ENCODE measurements at places on chromosomes 5 and 9.

GRCh38 chr9:115891929-115892328 is 261.7 kb upstream of the PAPPA start:
- no peak for DNase-seq

GRCh38 chr9:107158321-107158720 is 124.8 kb upstream of the RAD23B start:
- no peak for DNase-seq

- no peak for DNase-seq
Observed at GRCh38 chr9:27413511-27414219, 110.4 kb upstream of the IFNK start.

GRCh38 chr5:178690208-178690607 is 40.3 kb downstream of the ZNF354A start:
- DNase-seq = no peak

GRCh38 chr9:135962696-135963307 is 1.6 kb upstream of the UBAC1 start:
- no peak for DNase-seq

DNA sequence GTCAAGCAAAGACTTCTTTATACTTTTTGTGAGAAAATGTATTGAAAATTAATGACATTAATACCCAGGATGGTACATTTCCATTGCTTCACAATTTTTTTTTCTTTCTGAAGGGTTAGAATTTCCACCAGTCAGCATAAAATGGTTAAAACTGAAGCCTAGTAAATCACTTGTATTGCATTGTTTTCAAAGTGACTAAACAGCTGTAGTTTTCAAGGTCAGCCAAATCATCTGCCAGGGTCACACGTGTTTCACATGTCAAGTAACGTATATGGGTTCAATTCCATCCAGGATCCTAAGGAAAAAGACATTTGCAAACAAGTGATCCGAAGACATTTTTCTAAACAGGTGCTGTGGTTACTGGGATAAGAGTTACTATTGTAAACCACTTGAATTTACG is 574.2 kb downstream of the RAB3C start:
- DNase-seq = no peak

GRCh38 chr5:10545084-10545483 is 18.8 kb upstream of the ANKRD33B start:
- no peak for DNase-seq

GRCh38 chr5:109935833-109936490 is 246.2 kb downstream of the MAN2A1 start:
- no peak for DNase-seq

DNA sequence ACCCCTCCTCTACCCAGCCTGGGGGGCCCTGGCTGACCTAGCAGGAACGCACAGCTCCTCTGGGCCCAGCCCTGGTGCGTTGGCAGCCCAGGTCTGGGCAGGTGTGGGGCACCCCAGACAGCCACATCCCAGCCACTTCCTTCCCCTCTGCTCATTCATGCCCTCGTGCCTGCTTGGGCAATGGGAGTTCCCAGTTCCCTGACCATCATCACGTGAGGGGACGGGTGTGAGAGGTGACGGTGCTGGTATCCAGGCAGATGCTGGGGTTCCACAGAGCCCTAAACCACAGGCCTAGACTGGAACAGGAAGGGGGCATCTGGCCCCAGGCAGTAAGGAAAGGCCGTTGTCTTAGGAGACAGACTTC is 8.4 kb downstream of the RALGDS start:
- DNase-seq = no peak

DNA sequence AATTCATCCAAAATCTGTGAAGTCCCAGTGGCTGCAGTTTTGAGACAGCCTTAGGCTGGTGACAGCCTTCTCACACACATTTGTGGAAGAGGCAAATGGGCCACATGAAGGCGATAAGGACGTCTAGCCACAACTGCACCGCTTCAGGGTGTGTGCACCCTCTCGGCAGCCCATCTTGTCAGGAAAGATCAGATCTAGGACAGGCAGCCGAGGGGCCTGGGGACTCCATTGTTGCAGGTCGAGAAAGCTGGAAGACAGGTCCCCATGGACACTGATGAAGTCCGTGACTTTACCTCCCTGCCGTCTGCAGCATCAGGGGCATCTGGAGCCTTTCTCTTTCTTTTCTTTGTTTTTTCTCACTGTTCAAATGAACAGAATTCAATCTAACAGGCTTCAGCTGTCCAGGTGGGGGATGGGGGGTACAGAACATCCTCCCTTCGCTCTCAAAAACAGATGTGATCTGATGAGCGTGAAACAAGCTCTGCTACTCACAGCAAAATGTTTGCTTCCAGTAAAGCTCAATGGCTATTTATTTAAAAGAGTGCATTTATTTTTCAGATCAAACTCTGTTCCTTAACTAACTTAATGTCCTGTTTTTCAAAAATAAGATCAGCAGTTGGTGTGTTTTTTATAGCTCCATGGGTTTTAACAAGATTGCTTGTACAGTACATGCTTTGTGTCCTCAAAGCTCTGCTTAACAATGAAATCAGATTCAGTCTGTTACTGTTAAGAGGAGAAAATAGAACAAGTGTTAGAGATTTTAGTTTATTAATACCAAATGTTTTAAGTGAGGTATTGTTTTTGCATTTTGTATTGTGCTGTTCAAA is 111.8 kb upstream of the OTULINL start:
- DNase-seq = no peak

DNA sequence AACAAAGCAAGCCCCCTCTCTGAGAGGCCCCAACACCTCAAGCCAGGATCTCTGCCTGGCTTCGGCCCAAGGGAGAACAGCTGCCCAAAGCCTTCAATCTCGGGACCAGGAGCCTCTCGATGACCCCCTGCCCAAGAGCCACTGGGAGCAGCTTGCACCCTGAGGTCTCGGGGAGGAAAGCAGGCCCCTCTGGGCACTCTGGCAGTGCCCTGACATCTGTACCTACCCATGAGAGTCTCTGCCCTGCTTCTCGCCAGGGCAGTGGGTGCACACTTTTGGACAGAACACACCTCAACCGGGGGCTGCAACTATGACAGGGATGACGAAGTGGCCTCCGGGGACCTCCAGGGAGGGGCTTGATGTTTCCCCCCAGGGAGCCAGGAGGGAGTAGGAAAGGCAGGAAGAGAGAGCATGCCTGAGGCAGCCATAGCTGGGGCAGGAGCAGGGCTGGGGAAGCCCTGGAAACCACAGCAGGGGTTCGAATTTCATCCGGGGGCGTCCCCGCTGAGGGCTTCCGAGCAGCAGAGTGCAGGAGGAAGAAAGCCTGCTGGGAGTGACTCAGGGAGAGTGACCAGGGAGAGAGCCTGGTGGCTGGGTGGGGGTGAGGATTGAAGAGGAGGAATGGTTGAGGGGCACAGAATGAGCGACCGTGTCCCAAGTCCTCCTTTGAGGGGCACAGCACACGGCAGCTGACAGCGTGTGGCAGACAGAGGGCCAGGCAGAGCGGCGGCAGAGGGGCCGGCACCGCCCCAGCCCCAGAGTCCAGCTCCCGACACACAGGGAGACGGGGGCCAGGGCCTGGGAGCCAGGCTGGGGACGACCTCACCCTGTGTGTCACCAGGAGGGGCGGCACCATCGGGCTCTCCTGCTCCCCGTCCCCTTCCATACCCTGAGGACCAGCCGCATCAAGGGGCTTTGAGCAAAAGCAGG is 1.8 kb downstream of the LPCAT1 start:
- DNase-seq = no peak

DNA sequence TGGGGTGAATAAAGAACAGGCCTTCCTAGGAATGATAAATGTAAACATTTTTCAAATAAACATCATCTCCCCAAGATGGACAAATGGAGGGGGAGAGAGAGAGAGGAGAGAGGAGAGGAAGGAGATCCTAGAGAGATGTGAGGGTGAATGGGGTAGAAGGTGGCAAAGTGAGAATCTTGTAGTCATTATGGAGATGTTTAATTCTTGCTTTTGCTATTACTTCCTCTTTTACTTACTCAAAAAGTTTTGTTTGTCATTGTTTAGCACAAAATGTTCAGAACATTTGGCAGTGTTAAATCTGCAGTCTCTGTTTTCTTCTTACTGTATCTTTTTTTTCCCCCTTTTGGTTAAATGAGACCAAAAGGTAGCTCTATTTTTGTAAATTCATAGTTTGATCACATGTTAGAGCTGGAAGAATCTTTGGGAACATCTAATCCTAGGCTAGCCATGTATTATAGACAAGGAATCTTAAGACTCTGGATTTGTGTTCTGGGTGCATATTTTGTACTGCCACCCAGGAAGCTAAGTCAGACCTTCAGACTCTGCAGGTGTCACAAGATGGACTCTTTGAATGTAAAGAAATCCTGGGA is 266.1 kb downstream of the NTRK2 start:
- DNase-seq = no peak

- DNase-seq = no peak
Observed at GRCh38 chr9:137412431-137412830, 10.5 kb downstream of the EXD3 start.

DNA sequence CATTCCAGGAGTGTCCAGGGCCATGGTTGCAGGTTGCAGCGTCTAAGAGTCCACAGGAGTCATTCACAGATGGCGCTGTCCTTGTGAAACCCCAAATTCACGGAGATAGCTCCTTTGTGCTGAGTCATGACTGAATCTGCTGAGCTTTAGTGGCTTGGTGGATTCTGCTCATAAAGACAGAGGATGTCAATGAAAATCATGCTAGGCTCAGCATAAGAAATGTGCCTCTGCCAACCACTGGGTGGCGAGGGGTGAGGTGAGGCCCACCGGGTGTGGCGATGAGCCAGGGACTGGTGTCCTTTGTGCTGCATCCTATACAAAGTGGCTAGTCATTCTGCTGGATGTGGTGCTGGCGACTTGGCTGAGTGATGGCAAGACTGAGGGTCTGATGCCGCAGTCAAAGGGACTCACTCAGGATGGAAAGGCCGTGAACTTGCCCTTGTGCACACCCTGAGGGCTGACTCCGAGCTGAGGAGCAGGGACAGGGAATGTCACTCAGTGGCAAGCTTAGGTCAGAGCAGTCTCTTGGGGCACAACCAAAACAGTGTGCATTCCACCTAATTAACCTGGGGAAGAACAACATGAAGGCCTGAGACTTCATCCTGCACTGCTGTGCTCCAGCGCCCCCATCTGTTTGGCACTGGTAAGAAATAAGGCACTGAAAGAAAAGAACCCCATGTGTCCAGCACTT is 71.5 kb downstream of the DAP start:
- no peak for DNase-seq

DNA sequence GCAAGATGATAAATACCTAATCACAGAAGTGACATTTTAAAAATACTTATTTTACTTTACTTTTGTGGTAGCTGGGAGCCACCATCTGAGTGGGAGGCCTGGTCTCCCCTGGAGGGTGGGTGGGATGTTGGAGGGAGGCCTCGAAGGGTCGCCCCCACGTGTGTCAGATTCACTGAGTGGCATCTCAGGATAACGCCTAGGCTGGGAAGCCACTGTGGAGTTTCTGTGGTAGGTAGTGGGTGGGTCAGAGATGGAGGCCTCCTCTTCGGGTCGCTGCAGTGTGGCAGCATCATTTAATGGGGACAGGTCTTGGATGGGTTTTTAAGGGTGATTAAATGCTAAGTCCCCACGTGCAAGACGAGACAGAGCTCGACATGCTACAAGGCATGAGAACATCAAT is 1154.8 kb upstream of the CDH18 start:
- no peak for DNase-seq

GRCh38 chr9:130159915-130160670 is 12.1 kb upstream of the NCS1 start:
- peak; percentile 80 for DNase-seq

GRCh38 chr9:105172436-105172835 is 72.0 kb upstream of the SLC44A1 start:
- DNase-seq = no peak

- DNase-seq = no peak
Observed at GRCh38 chr5:178546675-178547033, 43.5 kb downstream of the COL23A1 start.

DNA sequence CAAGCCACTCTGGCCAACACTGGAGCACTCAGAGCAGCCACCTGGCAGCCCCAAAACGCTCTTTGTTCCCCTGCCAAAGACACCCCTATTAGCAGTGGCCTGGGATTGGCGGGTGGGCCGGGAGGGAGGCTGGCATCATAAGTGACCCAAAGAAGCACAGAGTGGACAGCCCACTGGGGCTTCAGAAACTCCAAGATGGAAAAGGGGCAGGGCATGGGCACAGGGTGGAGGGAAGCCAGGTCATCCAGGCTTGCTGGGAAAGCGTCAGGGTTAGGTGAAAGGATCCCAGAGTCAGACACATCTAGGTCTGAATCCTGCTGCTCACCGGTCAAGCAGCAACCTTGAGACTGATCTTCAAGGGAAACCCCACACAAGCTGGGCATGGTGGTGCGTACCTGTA is 14.8 kb downstream of the EEIG1 start:
- DNase-seq = no peak

DNA sequence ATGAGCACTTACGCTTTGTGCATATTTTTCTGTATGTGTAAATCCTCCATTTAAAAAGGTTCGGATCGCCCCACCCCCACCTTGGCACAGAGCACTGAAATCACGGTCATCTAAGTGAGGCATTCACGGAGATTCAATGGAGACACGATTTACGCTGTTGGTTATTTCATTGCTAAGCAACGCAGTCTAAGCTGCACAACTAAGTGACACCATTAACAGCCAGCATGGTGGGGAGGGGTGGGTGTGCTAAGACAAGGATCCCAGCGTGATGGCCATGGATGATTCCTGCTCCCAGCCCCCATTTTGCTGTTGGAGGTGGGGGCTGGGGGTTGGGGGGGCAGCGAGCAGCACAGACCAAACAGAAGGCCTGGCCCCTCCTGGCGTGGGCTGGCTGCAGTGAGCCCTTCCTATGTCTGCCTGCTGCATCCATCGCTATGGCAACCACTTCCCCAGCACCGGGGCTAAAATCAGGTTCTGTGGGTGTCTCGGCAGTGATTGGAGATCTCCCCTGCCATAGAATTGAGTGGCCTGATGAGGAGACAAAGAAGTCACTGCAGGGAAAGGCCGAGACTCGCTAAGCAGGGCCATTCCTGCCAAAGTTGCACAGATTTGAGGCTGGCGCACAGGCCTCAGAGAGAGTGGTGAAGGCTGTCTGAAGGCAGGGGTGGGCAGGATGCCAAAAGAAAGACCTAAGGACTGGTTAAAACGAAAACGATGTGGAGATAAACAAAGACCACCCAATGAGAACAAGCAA is 14.3 kb upstream of the MARCHF6 start:
- DNase-seq = peak; percentile 97

GRCh38 chr5:172093559-172093958 is 87.1 kb upstream of the FBXW11 start:
- no peak for DNase-seq

GRCh38 chr9:35001803-35002502 is 12.4 kb downstream of the DNAJB5 start:
- DNase-seq = no peak
